ENCODE measurements at places on chromosomes 7 and 10. TPM values are rescaled to one million over a fixed set of nuclear protein-coding genes. Genes with fewer than 3 reads are reported as not detected.

LBX1 gene
- not detected for total RNA-seq

- no peak for DNase-seq
Measured at GRCh38 chr7:2373646-2374045, 19.0 kb downstream of the EIF3B start.

- DNase-seq, result no peak
Measured at GRCh38 chr10:101492814-101493213, 95.2 kb downstream of the POLL start.

- DNase-seq, result no peak
Measured at GRCh38 chr7:95534796-95535195, 49.1 kb downstream of the ASB4 start.

DNA sequence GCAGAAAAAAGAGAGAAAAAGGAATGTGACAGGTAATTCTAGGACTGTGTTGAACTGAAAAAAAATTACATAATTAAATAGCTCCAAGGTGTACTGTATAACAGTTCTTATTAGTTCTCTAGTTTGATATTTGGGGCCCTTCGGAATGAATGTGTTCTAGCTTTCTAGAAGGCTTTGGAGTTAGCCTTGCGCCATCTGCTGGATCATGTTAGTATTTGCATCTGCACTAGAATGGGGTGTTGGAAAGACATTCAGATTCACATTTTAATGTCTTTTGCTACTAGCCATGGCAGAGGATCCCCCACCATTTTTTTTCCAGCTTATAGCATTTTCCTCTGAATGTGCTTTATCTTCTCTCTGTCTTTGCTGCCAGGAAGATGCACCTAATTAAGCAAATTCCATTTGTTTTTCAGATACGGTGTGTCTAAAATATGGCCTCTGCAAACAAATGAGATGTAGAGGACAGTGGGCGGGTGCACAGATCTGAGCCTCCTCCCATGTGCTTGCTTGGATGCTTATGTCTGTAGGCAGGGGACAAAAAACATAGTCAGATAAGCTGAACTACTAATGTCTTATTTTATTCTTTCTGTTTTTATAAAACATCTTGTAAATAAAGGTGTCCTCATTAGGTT lies 238.5 kb downstream of the PHF14 start:
- DNase-seq, result peak; percentile 34

DNA sequence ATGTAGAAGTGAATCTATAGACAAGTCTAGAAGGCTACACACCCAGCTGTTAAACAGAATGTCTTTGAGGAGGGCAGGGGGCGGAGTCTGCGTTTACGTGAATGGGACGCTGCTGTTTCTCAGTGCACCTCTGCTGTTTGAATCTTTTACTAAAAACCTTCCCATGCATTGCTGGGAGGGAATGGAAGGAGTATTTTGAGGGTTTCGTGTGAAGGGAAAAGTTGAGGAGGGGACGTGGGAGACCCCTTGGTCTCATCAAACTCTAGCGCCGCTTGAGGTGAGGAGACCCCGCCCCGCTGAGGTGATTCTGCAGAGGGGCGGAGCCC lies 492 bp upstream of the VCL start:
- DNase-seq, result no peak

DNA sequence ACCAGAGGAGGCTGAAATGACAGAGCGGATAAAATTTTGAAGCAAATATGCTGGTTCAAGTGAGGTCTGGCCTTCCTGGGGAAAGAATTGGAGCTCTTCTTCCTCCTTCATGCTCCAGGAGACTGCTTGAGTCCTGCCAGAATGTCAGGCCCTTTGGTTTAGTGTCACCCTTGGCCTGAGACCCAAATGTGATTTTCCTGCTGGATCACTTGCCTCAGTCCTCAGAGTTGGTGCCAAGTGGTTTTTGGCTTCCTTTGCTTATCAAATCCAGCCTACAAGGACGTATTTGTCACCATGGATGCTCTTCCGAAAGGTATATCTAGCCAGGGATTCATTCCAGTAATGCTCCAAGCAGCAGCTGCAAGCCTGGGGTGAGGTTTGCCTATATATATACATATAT lies 118.4 kb downstream of the PLPP4 start:
- no peak for DNase-seq

Measured in CD8-positive, alpha-beta memory T cell (primary cell).